ENCODE measurements at places on chromosomes 5 and 9.

GRCh38 chr9:3954331-3955304, 345.2 kb downstream of the GLIS3 start:
- peak; percentile 55 for DNase-seq

DNA sequence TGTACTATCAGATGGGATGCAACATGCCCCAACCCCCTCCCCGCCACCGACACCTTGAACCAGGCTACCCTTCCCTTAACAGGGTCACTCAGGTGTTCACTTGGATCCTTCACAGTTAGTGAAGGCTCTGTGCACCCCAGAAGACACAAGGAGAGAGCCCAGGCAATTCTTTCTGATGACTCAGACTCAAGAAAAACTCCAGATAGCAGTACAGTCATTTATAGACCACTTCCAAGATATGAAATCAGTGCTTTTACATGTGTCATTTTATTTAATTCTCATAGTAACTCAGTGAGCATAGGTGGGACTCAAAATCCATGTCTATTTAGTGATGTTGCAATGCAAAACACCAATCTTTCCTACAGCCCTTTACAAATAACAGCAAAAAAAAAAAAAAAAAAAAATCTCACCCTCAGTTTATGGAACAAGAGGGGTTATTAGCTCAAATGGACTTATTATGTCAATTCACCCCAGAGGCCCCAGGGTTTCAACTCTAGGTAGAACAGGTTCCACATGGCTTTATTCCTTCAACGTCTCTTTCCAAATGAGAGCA, 71.9 kb downstream of the FOXD1 start:
- peak; percentile 83 for DNase-seq

DNA sequence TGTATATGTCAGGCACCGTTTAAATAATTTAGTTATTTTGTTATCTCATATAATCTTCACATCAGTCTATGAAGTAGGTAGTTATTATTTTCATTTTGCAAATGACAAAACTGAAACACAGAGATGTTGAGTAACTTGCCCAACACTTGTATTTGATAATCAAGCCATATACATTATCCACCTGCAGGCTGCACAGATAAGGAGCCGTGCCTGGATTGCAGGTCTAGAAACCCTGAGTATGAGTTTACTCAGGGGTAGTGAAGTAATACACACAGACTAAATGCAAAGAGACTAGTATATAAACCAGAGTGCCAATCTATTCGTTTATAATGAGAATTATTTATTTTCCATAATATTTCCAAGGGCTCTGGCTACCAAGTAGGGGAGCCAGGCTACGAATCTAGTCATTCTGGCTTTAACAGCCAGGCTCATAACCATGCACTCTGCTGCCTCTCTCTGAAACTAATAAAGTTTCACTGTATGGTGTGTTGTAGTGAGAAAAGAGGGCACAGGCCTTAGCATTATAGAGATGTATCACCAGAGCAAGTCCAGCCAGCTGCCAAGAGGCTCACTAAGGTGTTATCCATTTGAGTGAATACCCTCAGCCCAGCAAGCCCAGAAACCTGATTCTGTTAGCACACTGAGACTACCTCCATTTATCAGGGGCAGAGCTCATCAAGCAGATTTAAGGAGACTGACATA, 4.5 kb downstream of the HEMGN start:
- no peak for DNase-seq

DNA sequence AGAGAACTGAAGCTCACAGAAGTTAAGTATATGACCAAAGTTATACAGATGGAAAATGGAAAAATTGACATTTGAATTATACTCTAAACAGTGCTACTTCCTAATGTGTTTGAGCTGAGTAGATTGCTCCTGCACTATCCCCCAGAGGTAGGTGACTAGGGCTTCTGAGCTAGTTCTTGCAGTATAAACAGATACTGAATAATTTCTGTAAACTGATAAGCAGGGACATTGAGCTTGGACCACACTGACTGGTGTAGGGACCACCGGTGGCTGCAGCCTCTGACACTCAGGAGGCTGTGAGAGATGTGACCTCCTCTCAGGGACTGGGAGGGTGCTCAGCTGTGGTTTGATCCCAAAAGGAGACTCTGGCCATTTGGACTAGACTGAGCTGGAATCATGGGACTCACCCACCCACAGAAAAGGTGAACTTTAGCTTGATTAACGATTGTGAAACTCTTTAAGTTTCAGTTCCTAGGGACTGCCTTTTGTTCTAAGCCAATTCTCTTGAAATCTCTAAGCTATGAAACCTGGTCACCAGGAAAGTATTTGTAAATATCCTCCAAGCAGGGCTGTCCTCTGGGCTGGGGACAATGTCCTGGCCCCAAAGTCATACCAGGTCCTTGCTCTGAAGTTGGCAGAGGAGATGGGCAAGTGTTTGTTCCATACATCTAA, 291.5 kb downstream of the SEC61B start:
- DNase-seq: no peak

GRCh38 chr5:172417983-172418630, 36.2 kb downstream of the SH3PXD2B start:
- peak; percentile 95 for DNase-seq

- no peak for DNase-seq
These were observed 17.4 kb downstream of the CNTFR start for GRCh38 chr9:34572092-34572491.

DNA sequence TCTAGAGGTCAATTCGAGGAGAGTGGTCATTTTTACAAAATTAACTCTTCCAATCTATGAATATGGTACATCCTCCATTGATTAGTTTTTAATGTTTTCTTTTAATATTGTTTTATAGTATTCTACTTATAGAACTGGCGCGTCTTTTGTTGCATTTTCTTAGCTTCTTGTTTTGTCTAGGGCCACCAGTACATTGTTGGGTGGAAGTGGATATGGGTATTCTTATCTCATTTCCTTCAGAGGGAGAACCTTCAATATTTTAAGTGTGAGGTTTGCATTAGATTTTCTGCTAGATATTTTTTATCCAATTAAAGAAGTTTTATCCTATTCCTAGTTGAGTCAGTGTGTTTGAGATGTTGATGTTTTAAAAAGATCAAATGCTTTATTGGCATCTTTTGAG, 69.8 kb downstream of the RPS23 start:
- DNase-seq: no peak

- no peak for DNase-seq
These were observed 29.9 kb upstream of the GNA14 start for GRCh38 chr9:77677957-77678535.

- peak; percentile 74 for DNase-seq
These were observed 55.8 kb downstream of the LRSAM1 start for GRCh38 chr9:127506814-127507750.

DNA sequence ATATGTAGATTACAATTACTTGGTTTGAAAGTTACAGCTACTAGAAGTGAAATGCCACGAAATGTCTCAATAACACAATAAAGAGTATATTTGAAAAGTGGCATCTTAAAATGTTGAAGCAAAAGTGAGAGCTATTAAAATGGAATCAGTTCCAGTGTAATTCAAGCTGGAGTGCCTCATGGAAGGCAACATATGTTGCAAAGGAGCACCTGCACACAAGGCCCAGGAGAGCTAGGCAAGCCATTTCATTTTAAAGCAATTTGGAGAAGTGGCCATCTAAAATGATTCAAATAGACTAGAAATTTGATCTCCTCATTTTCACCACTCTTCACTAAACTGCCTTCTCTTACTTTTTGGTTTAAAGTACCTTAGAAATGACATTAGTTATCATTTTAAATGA, 167.8 kb downstream of the GABRB2 start:
- DNase-seq: no peak

DNA sequence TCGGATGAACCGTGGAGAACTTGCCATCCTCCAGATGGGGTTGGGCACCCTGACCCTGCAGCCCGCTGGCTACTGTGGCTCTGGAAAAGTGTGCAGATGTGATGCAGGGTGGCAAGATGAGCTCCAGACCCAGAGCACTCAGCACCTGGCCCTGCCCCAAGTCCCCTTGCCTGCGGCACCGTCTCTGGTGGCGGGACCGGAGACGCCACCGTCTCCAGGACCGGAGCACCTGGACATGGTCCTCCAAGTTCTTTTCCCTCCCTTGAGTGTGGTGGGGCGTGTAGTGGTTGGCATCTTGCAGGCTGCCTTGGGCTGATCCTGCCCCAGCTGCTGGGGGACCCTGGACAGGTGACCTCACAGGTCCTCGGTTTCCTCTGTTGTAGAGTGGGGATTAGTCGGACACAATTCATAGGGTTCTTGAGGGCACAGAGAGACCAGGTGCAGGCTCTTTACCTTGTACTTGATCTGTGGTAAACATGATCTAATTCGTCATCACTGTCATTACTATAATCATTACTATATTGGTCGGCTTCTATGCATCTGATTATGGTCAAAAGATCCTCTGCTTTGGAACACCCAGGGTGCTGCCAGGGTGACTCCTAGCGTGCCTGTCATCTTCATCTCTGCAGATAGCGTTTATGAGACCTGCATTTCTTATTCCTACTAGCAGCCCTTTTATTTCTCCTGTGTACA, 83.5 kb downstream of the COL5A1 start:
- no peak for DNase-seq

GRCh38 chr5:82346399-82347165, 68.4 kb upstream of the RPS23 start:
- no peak for DNase-seq

GRCh38 chr5:140244525-140245025, 58.3 kb downstream of the PFDN1 start:
- peak; percentile 90 for DNase-seq

- DNase-seq: no peak
These were observed 40.2 kb upstream of the PRDM12 start for GRCh38 chr9:130624154-130624553.

GRCh38 chr5:123007182-123007581, 29.3 kb downstream of the PPIC start:
- no peak for DNase-seq

GRCh38 chr5:24208686-24209106, 436.1 kb downstream of the CDH10 start:
- DNase-seq: no peak

DNA sequence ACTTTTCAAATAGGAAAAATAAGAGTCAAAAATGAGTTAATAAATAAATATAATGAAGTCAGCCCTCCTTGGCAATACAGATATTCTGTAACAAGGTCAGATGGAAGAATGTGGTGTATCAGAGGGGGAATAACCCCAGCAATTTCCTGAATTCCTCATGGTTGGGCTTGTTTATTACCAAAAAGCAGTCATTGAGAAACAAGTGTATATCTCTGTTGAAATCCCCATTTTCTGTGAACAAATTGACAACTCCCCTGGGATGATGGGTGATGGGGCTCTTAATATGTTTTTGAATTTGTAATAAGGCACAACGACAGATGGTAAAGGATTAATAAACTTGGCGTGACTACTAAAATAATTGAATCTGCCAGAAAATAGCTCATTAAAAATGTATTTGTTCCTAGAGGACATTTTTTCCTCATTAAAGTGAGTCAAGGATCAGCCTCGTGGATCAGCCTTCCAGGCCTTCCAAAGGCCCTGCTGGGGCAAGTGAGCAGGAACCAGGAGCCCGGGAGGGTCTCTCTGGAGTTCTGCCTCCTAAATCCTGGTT, 34.2 kb downstream of the THBS4 start:
- DNase-seq: no peak

- peak; percentile 86 for DNase-seq
These were observed 88.1 kb downstream of the PCSK1 start for GRCh38 chr5:96344678-96345577.

GRCh38 chr9:97386265-97386633, 25.6 kb upstream of the TDRD7 start:
- DNase-seq: no peak

DNA sequence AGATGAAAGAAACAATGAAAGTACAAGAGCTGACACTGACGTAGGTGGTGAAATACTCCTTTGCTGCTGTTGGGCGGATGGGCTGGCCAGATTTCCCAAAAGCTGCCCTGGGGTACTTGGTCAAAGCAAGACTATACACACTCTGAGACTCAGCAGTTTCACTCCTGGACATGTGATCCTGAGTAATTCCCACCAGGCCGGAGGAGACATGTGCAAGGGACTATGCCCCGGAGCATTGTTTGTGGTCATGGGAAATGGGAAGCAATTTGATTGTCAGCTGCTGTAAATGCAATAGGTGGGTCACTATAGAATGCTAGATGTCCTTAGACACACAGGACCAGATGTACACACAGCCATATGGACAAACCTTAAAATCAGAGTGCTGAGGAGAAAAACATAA, 116.1 kb downstream of the DCP2 start:
- DNase-seq: no peak

DNA sequence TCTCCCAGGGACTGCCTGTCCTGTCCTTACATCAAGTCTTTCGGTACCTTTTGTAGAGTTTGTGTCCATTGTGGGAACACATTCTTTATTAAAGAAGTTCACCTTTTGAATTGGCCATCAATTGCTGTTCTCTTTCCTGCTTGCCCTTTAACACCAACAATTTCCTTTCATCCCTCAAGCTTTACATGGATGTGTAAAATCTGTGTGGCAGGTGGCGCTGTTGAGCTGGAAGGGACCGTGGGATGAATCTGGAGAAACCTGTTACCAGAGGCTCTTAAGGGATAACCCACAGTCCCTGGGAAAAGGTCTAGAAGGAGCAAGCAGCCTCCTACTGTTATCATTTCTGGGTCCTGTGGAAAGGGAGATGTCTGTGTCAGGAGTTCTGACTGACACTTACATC, 7.9 kb upstream of the ZFP62 start:
- DNase-seq: peak; percentile 68

- DNase-seq: peak; percentile 72
These were observed 202.9 kb upstream of the IL12B start for GRCh38 chr5:159533197-159533596.

GRCh38 chr5:58469896-58470295, 10.0 kb upstream of the PLK2 start:
- DNase-seq: no peak

DNA sequence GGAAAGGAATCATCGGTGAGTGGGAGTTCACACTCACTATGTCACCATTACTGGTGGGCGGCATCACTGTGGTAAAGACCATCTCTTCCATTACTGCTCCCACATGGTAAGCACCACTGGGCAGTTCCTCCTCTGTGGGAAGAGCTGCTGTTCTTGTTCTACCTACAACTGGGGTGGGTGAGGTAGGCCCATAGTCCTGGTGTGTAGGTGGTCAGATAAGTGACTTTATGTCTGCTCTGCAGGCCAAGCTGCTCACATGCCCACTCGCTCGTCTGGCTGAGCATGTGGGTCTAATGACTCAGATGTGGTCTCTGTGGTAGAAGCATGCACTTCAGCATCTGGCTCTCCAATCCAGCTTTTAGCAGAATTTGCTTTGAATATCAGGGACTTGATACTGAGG, 82.9 kb downstream of the TMEM215 start:
- DNase-seq: no peak

- DNase-seq: no peak
These were observed 32.6 kb downstream of the DIAPH1 start for GRCh38 chr5:141586246-141586645.

- DNase-seq: no peak
These were observed 46.3 kb downstream of the PHAX start for GRCh38 chr5:126647071-126647470.

Measured in IMR-90 (cell line).